CD4-positive, CD25-positive, alpha-beta regulatory T cell (primary cell): ENCODE measurements at places on chromosomes 11 and 22. TPM values are rescaled to one million over a fixed set of nuclear protein-coding genes. Genes with fewer than 3 reads are reported as not detected.
A peak's percentile ranks its signal among the peaks of the same experiment; 100 is the strongest.

The CLP1 gene
- 18.2 TPM for total RNA-seq

The C1QTNF4 gene
- total RNA-seq: 1.3 TPM

- no peaks in the 10 kb centered on the region for H3K4me1 ChIP-seq
- no peaks in the 10 kb centered on the region for H3K36me3 ChIP-seq
- no peak for DNase-seq
- no peaks in the 10 kb centered on the region for H3K27me3 ChIP-seq
- H3K27ac ChIP-seq: no peak overlapping the region
Observed at GRCh38 chr22:30115705-30116104, 35.4 kb downstream of the HORMAD2 start.

GRCh38 chr11:1569251-1569780, 2.8 kb downstream of the DUSP8 start:
- no peak overlapping the region for H3K27ac ChIP-seq
- peaks cover 34% of the 10 kb centered on the region for H3K4me1 ChIP-seq
- no peak overlapping the region for H3K4me3 ChIP-seq
- no peak for DNase-seq
- peaks cover 3% of the 10 kb centered on the region for H3K27me3 ChIP-seq

The MAPK8IP2 gene
- total RNA-seq: 0.30 TPM

The NRXN2 gene
- 0.42 TPM for total RNA-seq

The OR51I1 gene
- not detected for total RNA-seq

- peak overlapping the region; percentile 77 for H3K27ac ChIP-seq
- no peaks in the 10 kb centered on the region for H3K27me3 ChIP-seq
- H3K4me1 ChIP-seq: peaks cover 30% of the 10 kb centered on the region
- DNase-seq: no peak
- H3K4me3 ChIP-seq: no peak overlapping the region
- H3K36me3 ChIP-seq: no peaks in the 10 kb centered on the region
Observed at GRCh38 chr11:2992997-2993325, 832 bp upstream of the NAP1L4 start.

GRCh38 chr11:21489416-21490115, 703.3 kb upstream of the ANO5 start:
- no peak overlapping the region for H3K27ac ChIP-seq
- H3K4me3 ChIP-seq: no peak overlapping the region
- H3K4me1 ChIP-seq: no peaks in the 10 kb centered on the region
- H3K36me3 ChIP-seq: no peaks in the 10 kb centered on the region
- no peaks in the 10 kb centered on the region for H3K27me3 ChIP-seq

GRCh38 chr11:61004761-61005181, 33.3 kb downstream of the CD6 start:
- peaks cover 39% of the 10 kb centered on the region for H3K4me1 ChIP-seq
- peak overlapping the region; percentile 72 for H3K4me3 ChIP-seq
- DNase-seq: peak; percentile 75
- H3K27me3 ChIP-seq: no peaks in the 10 kb centered on the region
- peaks cover 38% of the 10 kb centered on the region for H3K36me3 ChIP-seq

The PGA3 gene
- not detected for total RNA-seq

The LSP1 gene
- 453 TPM for total RNA-seq

The MRGPRX3 gene
- total RNA-seq: not detected

The APOA5 gene
- not detected for total RNA-seq
